Progenitor cell of endocrine pancreas (in vitro differentiated cells): ENCODE measurements at places on chromosomes 13 and 19. TPM values are rescaled to one million over a fixed set of nuclear protein-coding genes. Genes with fewer than 3 reads are reported as not detected.

- peaks cover 35% of the 10 kb centered on the region for H3K4me1 ChIP-seq
- H3K27ac ChIP-seq, result peak overlapping the region; percentile 93
- no peaks in the 10 kb centered on the region for H3K27me3 ChIP-seq
- peak overlapping the region; percentile 37 for H3K4me3 ChIP-seq
- DNase-seq, result no peak
These were observed 39.7 kb upstream of the TFDP1 start for GRCh38 chr13:113544896-113545295.

DNA sequence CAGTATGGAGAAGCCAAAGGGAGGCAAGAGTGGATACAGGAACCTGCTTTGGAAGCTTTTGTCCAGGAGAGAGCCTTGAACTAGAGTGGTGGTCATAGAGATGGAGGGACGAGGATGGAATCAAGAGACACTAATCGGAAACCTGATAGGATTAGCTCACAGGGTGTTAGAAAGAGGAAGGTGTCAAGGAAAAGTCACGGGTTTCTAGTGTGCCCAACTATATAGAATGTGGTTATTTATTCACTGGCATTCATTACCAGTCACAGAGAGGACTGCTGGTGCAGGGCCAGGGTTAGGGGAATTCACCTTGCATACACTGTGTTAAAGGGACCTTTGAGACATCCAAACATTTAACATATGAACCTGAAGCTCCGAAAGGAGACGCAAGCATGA, 43.4 kb upstream of the URAD start:
- H3K27me3 ChIP-seq, result peaks cover 48% of the 10 kb centered on the region
- H3K4me1 ChIP-seq, result peaks cover 3% of the 10 kb centered on the region
- H3K4me3 ChIP-seq, result no peak overlapping the region
- no peaks in the 10 kb centered on the region for H3K36me3 ChIP-seq
- DNase-seq, result no peak
- no peak overlapping the region for H3K27ac ChIP-seq

GRCh38 chr19:45804959-45805230, 10.2 kb downstream of the RSPH6A start:
- H3K4me3 ChIP-seq, result no peak overlapping the region
- no peak overlapping the region for H3K27ac ChIP-seq
- peaks cover 8% of the 10 kb centered on the region for H3K27me3 ChIP-seq
- H3K36me3 ChIP-seq, result no peaks in the 10 kb centered on the region
- DNase-seq, result no peak
- H3K4me1 ChIP-seq, result no peaks in the 10 kb centered on the region

- no peak overlapping the region for H3K4me3 ChIP-seq
- H3K36me3 ChIP-seq, result peaks cover 5% of the 10 kb centered on the region
- H3K27ac ChIP-seq, result no peak overlapping the region
- no peak for DNase-seq
These were observed 13.9 kb downstream of the MPND start for GRCh38 chr19:4357095-4357797.

DNA sequence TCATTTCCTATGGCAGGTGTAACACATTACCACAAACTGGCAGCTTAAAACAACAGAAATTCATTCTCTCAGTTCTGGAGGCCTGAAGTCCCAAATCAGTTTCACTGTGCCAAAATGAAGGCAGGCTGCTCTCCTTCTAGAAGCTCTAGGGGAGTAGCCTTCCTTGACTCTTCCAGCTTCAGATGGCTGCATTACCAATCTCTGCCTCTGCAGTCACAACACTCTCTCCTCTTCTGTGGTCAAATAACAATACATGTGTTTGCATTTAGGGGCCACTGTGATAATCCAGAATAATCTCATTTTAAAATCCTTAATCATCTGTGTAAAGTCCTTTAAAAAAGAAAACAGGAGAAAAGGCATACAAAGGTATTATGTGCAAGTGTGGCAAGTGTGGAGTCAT, 7.8 kb downstream of the DIAPH3 start:
- no peak overlapping the region for H3K4me3 ChIP-seq
- H3K27ac ChIP-seq, result no peak overlapping the region
- H3K4me1 ChIP-seq, result peaks cover 4% of the 10 kb centered on the region
- peaks cover 3% of the 10 kb centered on the region for H3K36me3 ChIP-seq

DNA sequence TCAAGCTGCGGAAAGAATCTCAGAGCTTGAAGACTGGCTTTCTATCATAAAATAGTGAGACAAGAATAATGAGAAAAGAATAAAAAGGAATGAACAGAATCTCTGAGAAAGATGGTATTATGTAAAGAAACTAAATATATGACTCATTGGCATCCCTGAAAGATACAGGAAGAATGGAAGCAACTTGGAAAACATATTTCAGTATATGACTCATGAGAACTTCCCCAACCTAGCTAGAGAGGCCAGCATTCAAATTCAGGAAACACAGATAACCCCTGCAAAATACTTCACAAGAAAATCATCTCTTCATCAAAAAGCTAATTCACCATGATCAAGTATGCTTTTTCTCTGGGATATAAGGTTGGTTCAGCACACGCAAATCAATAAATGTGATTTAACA, 2318.0 kb downstream of the PCDH9 start:
- no peak overlapping the region for H3K4me3 ChIP-seq
- no peaks in the 10 kb centered on the region for H3K36me3 ChIP-seq
- no peaks in the 10 kb centered on the region for H3K27me3 ChIP-seq
- DNase-seq, result no peak

- H3K27ac ChIP-seq, result no peak overlapping the region
- H3K36me3 ChIP-seq, result no peaks in the 10 kb centered on the region
- H3K4me1 ChIP-seq, result peaks cover 5% of the 10 kb centered on the region
- DNase-seq, result no peak
- no peaks in the 10 kb centered on the region for H3K27me3 ChIP-seq
These were observed 1321.3 kb upstream of the SLC10A2 start for GRCh38 chr13:104387510-104387909.

KLF5 gene
- total RNA-seq, result 111 and 119 TPM in 2 replicates

DNA sequence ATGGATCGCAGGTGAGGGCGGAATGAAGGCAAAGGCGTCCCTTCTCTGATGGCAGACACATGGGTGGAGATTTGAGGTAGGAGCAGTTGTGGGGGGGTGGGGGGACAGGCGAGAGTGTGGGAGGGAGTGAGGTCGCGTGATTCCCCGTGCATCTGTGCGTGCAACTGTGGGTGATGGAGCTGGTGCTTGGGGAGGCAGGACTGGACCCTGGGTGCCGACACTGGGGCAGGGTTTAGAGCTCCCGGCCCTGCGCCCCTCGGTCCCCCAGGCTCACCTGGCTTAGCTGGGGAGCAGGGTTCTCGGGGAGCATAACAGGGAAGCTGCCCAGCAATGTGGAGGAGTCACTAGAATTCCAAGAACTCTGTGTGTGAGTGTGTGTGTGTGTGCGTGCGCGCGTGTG, 3.4 kb downstream of the TMPRSS9 start:
- no peaks in the 10 kb centered on the region for H3K4me1 ChIP-seq
- DNase-seq, result no peak
- no peak overlapping the region for H3K4me3 ChIP-seq
- H3K36me3 ChIP-seq, result no peaks in the 10 kb centered on the region
- H3K27me3 ChIP-seq, result peaks cover 27% of the 10 kb centered on the region

SLC46A3 gene
- 3.3 and 3.5 TPM in 2 replicates for total RNA-seq

KIR2DL1 gene
- not detected in 2 replicates for total RNA-seq

ZNF324 gene
- 12.9 and 14.7 TPM in 2 replicates for total RNA-seq

MBD3L3 gene
- total RNA-seq, result not detected in 2 replicates

NRTN gene
- 1.9 and 2.1 TPM in 2 replicates for total RNA-seq

- H3K36me3 ChIP-seq, result no peaks in the 10 kb centered on the region
- H3K27me3 ChIP-seq, result no peaks in the 10 kb centered on the region
- H3K4me1 ChIP-seq, result no peaks in the 10 kb centered on the region
- no peak overlapping the region for H3K4me3 ChIP-seq
These were observed 95.5 kb upstream of the KLHL1 start for GRCh38 chr13:70203661-70204229.

NKPD1 gene
- 0.34 and 0.53 TPM in 2 replicates for total RNA-seq

ZNF418 gene
- 20.5 and 21.9 TPM in 2 replicates for total RNA-seq
